Right ventricle myocardium inferior (tissue), 1 donor: ENCODE measurements at places on chromosomes 12 and 14. TPM values are rescaled to one million over a fixed set of nuclear protein-coding genes. Genes with fewer than 3 reads are reported as not detected.
A peak's percentile ranks its signal among the peaks of the same experiment; 100 is the strongest.

DNA sequence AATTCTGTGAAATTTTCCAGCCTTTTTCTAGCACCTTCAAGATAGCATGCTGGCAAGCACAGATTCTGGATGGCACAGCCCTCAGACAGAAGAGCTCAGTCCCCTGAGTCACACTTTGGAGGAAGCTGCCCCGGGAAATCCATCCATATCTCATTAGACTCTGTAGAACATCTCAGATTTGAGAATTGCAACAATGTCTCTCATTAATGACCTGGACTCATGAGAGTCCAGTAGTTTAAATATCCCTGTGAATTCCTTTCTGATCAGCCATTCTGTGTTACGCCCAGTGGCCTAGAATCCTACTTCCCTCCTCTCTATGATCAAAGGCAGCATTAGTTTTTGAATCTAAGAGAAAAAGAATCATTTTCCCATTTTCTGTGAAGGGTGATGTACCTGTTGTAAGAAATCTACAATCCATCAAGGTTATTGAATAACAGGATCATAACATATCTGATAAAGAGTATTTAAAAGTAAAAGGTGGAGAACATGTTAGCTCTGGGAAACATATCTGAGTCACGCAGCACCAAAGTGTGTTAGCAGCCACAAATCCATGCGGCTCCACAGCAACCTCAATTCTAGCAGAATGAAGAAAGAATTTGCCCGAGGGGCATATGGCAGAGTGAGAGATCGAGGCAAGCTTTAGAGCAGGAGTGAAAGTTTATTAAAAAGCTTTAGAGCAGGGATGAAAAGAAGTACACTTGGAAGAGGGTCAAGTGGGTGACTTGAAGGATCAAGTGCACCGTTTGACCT, 855.6 kb upstream of the TMEM132C start:
- DNase-seq, result no peak

DNA sequence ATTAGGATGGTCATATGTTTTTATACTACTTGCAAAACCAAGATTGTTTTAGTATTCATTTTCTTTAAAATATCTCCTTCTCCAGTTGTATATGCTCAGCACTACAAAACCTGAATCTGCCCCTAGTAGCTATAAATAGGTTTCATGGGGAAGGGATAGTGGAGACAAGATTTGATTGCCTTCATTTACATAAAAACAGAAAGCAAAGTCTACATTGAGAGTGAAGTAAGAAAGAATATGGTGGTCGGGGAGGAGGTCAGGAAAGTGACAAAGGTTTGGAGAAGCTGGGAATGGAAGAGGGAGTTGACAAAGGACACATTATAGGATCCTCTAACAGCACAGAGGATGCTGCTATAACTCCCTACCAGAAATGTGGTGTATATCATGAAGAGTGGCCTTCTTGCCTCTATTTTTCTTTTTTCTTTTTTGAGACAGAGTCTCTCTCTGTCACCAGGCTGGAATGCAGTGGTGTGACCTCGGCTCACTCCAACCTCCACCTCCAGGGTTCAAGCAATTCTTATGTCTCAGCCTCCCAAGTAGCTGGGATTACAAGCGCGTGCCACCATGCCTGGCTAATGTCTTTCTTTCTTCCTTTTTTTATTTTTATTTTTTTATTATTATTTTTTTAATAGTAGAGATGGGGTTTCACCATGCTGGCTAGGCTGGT, 6.6 kb upstream of the LRP6 start:
- no peak for DNase-seq

- DNase-seq, result no peak
These were observed 38.1 kb downstream of the RASSF9 start for GRCh38 chr12:85798122-85798521.

DNA sequence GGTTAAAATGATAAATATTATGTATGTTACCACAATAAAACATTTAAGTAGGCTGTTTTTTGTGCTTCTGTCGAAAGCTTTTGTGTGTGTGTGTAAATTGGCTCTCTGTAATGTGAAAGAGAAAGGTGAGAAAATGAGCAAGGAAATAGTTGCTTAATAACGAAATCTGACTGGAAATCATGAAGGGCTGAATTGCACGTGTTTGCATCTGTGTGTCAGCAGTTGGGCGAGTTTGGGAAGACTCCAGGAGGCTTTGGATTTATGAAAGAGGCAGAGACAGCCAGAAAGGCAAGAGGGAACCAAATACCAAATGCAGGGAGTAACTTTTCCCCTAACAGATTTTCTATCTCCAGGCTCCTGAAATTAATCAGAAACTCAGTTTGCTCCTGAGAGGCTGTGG, 47.2 kb upstream of the PLEKHG3 start:
- DNase-seq, result no peak

GRCh38 chr12:77049767-77050353, 15.5 kb downstream of the E2F7 start:
- no peak for DNase-seq

DNA sequence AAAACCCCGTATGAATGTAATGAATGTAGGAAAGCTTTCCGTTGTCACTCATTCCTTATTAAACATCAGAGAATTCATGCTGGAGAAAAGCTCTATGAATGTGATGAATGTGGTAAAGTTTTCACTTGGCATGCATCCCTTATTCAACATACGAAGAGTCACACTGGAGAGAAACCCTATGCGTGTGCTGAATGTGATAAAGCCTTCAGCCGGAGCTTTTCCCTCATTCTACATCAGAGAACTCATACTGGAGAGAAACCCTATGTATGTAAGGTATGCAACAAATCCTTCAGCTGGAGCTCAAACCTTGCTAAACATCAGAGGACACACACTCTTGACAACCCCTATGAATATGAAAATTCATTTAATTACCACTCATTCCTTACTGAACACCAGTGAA, 23.8 kb downstream of the ZNF891 start:
- DNase-seq, result no peak

DNA sequence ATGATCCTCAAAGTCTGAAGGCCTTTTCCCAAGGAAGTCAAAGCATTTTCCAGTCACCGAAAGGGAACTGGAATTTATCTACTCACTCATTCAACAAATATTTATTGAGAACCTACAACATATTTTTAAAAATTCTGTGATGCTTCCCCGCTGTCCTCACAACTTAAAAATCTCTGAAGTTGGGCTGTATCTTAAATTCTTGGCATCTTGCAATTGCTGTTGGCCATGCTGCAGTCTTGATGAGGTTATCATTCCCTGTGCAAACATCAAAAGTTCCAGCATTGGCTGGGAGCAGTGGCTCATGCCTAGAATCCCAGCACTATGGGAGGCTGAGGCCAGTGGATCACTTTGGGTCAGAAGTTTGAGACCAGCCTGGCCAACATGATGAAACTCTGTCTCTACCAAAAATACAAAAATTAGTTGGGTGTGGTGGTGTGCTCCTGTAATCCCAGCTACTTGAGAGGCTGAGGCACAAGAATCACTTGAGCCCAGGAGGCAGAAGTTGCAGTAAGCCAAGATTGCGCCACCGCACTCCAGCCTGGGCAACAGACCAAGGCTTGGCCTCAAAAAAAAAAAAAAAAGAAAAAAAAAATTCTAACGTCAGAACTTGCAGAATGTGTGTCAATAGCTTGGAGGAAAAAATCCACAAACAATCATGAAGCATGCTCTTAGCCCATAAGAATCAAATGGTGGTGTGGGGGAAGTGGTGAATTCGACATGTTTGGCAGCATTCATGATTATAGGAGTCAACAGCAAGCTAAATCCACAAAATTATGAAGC, 34.9 kb downstream of the CCDC177 start:
- DNase-seq, result peak; percentile 76

GRCh38 chr14:79842270-79842669, 369.0 kb downstream of the DIO2 start:
- no peak for DNase-seq

GRCh38 chr12:8697120-8697475, 693 bp upstream of the RIMKLB start:
- DNase-seq, result no peak

- no peak for DNase-seq
These were observed 83.6 kb downstream of the SPRING1 start for GRCh38 chr12:116654226-116654743.

GRCh38 chr14:98218218-98218617, 1053.8 kb downstream of the BCL11B start:
- DNase-seq, result no peak

DNA sequence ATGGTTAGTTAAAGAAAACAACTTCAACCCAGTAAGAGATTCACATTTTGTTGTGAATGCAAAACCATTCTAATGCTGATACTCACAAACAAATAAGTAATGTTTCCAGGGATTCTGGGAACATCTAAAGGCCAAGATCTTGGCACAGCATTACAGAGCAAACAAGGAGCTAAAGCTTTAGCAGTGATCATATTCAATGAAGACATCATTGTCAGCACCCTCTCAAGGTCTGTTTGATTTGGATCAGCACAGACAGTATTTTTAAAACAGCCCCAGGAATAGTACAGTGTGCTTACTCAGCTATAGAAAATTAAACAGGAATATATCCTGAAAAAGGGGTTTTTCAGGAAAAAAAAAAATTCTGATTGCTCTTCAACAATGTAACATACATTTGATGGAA, 71.4 kb downstream of the TMEM260 start:
- no peak for DNase-seq

- DNase-seq, result no peak
These were observed 133.0 kb downstream of the PAWR start for GRCh38 chr12:79557690-79558315.

DNA sequence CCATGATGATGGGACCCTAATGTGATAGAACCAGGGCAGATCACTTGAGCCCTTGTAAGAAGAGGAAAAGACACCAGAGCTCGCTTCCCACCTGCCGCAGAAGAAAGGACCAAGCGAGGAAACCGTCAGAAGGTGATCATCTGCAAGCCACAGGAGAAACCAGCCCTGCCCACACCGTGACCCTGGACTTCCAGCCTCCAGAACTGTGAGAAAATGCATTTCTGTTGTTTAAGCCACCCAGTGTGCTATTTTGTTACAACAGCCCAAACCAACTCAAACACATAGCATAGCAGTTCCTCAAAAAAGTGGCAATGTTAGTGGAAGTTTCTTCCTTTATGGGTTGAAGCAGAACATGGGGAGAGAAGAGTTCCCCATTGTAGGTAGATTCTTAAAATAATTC, 107.9 kb upstream of the BCL2L14 start:
- no peak for DNase-seq

DNA sequence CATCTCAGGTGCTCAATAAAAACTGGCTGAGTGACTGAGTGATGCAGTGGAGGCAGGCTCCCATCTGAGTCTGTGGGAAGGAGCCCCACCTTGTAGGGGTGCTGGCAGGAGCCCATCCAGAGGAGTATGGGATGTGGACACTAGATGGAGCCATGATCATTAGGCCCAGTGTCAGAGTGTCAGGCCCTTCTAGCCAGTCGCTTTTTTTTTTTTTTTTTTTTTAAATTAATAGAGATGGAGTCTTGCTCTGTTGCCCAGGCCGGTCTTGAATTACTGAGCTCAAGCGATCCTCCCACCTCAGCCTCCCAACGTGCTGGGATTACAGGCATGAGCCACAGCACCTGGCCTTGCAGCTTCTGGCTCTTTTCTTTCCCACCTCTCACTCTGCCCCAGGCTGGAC, 11.5 kb downstream of the RITA1 start:
- peak; percentile 75 for DNase-seq

Gene FOXG1
- total RNA-seq, result not detected

Gene FGD6
- 22.2 TPM for total RNA-seq
